T-helper 1 cell (primary cell): ENCODE measurements at places on chromosomes 12 and 14.

GRCh38 chr14:63438065-63438757 is 105.0 kb downstream of the PPP2R5E start:
- DNase-seq = no peak

DNA sequence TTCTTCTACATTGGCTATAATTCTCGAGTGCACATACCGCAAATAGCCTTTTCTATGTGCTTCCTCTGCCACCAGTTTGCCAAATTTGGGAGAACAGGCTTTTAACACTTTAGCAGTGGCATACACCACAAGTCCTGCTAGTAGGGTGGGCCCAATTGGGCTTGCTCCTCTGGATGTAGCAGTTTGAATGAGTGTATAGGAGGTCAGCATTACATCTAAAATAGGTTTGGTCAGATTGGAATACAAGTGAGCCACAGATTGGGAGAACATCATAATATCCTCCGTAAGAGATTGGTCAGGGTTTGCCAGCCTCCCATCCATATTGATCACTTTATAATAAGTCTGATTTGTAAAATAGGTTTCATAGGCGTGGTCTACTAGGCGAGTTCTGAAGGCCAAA is 902 bp downstream of the ABCD2 start:
- DNase-seq = no peak

- DNase-seq = no peak
Measured at GRCh38 chr14:61372842-61373555, 51.6 kb downstream of the PRKCH start.

DNA sequence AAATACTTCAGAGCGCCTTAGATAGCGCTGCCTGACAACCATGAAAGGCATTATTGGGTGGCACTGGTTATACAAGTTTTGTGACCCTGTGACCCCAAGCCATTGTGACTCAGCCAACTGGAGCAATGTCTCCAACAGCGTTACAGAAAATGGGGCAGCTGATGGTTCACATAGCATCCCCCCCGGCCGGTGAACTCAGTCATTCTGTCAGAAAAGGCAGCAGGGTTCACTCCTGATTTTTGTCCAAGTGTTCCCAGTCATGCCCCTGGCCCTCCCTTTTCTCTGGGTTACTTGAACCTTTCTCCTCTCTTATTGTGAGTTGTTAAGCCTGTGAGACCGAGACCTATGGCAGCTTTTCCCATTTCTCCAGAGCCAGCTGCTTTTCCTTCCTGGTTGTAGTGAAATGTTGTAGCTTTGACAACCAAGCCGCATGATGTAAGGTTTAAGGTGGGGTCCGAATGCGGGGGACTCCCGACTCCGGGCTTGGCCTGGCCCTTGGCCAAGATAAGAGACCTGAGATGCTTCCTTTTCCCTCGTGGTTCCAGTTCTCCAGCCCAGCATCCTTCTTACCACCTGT is 22.0 kb downstream of the CD9 start:
- DNase-seq = no peak

GRCh38 chr12:58608711-58609110 is 311.6 kb downstream of the LRIG3 start:
- DNase-seq = no peak
